ENCODE measurements at places on chromosomes 3 and 15.

GRCh38 chr3:52050571-52050970 lies 5.8 kb downstream of the DUSP7 start:
- no peak for DNase-seq

- DNase-seq, result no peak
These were observed 37.0 kb downstream of the GMNC start for GRCh38 chr3:190825386-190826016.

GRCh38 chr3:65288776-65289175 lies 601.0 kb upstream of the ADAMTS9 start:
- no peak for DNase-seq

DNA sequence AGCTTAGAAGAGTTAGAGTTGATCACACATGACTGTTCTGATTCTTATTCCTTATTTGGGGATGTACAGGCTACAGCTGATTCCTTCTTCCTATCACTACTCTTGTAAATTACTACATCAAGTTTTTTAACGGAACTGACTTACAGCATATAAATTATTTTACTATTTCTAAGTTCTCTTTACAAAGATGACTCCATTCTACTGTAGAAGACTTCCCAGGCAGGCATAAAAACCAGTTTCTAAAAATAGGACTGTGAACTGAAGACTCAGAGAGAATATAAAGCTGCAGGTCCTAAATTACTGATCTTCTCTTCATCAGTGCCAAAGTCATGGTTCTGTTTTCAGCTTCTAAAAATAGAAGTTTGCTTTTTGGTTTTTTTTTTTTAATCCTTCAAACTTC lies 38.9 kb downstream of the ANO10 start:
- DNase-seq, result no peak

DNA sequence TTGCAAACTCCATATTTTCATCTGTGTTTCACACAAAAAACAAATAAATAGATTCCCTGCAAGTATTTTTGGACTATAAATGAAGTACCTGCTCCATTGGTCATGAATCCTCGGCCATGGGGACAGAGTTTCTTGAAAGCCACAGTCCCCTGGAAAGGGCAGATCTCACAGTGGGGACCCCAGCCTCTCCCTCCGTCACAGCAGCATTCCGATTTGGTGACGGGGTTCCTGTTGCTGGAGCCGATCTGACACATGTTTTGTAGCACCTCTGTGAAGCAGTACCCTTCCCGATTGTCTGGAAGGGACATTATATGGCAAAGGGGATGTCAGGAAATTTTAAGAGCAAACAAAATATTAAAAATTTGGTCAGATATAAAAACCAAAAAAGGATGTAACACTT lies 96.2 kb downstream of the DUT start:
- DNase-seq, result no peak

GRCh38 chr15:55007561-55007960 lies 189.2 kb downstream of the RSL24D1 start:
- no peak for DNase-seq

DNA sequence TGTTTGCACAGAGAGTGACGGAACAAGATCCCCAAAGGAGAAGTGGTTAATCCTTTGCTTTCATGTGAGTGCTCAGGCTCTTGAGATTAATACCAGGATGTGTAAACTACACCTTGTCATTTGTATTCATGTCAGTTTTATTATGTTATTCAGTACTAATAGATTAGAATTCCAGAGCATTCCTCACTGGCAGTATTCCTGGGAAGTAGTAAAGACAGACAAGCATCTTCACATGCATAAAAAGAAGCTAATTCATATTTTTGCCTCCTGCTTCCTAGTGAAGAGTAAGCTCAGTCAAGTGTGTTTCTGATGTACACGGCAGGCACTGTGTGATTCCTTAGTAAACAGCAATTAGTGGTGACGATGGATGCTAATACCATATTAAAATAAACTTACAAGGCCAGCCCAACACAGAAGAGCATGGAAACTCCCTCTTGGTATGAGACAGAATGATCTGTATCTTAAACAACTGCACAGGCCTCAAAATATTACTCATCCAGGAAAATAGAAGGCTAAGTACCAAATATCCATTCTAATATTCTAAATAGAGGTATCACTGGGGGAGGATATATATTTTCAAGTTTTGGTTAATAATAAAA lies 336.8 kb upstream of the MCTP2 start:
- DNase-seq, result no peak

DNA sequence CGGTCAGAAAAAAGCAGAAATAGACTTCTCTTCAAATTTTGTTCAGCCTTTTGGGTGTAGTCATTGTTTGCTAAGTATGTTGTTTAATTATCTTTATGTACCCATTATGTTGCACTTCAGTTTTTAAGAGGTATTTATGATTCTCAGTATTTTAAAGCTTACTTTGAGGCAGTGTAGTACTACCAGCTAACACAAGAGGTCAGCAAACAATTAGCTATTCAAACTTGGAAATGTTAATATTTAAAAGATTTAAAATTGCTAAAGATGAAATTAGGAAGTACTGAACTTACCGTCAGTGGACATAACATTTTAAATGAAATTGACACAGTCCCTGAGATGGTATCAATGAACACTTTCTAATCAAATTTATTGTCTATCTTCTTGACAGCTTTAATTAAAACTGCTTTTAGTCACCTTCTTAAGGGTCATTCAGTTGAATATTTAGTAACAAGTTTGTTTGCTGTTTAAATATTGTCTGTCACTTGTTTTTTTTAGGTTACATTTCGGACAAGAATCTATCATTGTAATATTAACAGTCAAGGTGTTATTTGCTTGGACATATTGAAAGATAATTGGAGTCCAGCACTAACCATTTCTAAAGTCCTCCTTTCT lies 28.1 kb downstream of the NKIRAS1 start:
- no peak for DNase-seq

GRCh38 chr3:45844616-45845015 lies 2.7 kb upstream of the LZTFL1 start:
- no peak for DNase-seq

DNA sequence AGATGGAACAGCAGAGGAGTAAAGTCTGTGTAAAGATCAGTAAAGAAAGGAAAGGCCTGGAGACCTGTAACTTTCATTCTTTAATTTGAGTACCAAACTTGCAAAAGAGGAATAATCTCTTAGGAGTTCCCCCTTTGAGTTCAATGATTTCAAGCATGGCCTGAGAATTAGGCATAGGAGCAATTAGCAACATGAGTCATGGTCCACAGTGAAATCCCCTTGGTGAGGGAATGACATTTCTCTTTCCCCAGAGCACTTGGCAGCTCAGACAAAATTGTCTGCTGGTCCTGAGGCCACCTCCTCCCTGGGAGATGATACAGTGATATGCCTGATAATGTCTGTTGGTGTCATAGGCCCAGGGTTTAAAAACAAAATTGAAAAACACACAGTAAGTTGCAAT lies 81.4 kb upstream of the CRBN start:
- no peak for DNase-seq

GRCh38 chr3:126259411-126260391 lies 79.3 kb upstream of the ALDH1L1 start:
- peak; percentile 29 for DNase-seq

DNA sequence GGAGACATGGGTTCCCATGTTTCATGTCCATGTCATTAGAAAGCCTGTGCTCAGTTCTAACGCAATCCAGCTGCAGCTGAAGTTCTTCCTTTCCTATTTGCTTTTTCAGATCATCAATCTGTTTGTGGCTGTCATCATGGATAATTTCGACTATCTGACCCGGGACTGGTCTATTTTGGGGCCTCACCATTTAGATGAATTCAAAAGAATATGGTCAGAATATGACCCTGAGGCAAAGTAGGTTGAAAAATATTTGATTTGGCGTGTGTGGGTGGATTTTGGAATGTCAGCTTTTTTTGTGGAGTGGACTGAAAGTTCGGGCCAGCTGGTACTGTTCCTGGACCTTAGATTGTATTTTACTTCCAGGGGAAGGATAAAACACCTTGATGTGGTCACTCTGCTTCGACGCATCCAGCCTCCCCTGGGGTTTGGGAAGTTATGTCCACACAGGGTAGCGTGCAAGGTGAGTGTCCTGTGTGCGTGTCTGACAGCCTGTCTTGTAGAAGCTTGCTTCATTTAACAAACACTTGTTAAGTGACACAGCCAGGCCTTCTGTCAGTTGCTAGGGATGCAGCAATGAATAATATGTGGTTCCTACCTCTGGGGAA lies 69.6 kb downstream of the CHDH start:
- DNase-seq, result no peak

DNA sequence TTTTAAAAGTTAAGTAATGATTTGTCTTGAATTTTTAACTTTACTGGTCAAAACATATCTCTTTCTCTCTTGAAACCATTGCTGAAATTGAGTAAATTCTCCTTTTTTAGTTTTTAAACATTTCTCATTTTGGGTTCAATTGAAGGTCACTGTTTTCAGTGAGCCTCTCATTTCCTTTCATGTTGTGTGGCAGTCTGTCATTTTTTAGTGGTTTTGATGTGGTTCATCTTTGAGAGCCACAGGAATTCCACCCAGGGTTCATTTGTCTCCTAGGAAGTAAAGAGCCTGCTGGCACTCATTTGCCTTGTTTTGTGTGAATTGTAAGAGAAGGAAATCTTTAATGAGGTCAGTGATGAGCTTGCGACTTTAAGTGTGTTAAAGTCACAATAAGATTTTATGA lies 10.4 kb downstream of the CLDN11 start:
- DNase-seq, result no peak

Measured in stimulated activated naive CD8-positive, alpha-beta T cell treated with anti-CD3 and anti-CD28 coated beads, Interleukin-15, Interleukin-2, amounts not matched to agents 100 U/mL and 50 U/mL, for 24 hours (primary cell).